ENCODE measurements at places on chromosomes 7 and 10.

DNA sequence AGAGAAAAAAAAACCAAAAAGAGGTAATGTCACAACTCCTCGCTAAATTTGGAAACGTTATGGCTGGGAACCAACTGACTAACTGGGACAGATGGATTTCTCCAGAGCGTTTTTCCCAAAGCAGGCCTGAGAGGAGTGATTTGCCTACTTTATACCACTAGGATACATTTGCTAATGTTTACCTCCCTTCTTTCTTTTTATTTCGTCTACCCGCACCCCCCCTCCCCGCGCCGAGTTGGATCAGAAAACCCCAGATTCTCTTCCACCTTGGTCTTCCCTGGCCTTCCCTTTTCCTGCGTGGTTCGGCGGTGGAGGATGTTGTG lies 7.2 kb downstream of the CPA2 start:
- no peak for DNase-seq

- DNase-seq, result no peak
These were observed 31.5 kb upstream of the SMNDC1 start for GRCh38 chr10:110336111-110336721.

- DNase-seq, result no peak
These were observed 1.1 kb downstream of the WASL start for GRCh38 chr7:123747620-123748141.

- DNase-seq, result no peak
These were observed 14.5 kb downstream of the NUDT5 start for GRCh38 chr10:12181065-12181775.

All from DMS79 (cell line).